NCI-H2107 (cell line): ENCODE measurements at places on chromosomes 7 and 10.

DNA sequence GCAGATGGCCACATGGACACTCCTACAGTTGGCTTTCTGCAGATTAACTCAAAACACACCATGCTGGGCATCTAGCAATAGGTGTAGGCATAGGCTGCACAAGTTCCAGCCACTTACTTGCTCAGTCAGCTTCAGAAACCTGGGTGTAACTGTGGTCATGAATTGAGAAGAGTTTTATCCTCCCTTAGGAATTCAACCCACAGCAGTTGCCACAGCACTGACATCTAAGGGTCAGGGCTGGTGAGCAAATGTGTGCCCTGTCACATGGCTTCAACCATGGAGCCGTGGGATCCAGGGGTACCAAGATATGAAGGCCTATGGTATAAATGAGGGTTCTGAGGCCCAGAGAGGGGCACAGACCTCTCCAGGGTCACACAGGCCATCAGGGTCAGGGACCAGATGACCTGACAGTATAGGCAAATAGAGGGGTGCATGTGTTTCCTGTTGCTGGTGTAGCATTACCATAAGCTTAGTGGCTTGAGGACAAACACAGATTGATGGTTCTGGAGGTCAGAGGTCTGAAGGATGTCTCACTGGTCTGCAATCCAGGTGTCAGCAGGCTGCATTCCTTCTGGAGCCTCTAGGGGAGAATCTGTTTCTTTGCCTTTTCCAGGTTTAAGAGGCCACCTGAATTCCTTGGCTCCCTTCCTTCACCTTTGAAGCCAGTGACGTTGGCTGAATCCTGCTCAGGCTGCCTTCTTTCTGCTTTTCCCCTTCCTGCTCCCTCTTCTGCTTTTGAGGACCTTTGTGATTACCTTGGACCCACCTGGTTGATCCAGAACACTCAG, 24.1 kb downstream of the MINDY4 start:
- DNase-seq, result no peak

- DNase-seq, result no peak
Observed at GRCh38 chr7:2870471-2870931, 26.4 kb upstream of the GNA12 start.

- no peak for DNase-seq
Observed at GRCh38 chr7:7582596-7582995, 15.9 kb downstream of the MIOS start.

DNA sequence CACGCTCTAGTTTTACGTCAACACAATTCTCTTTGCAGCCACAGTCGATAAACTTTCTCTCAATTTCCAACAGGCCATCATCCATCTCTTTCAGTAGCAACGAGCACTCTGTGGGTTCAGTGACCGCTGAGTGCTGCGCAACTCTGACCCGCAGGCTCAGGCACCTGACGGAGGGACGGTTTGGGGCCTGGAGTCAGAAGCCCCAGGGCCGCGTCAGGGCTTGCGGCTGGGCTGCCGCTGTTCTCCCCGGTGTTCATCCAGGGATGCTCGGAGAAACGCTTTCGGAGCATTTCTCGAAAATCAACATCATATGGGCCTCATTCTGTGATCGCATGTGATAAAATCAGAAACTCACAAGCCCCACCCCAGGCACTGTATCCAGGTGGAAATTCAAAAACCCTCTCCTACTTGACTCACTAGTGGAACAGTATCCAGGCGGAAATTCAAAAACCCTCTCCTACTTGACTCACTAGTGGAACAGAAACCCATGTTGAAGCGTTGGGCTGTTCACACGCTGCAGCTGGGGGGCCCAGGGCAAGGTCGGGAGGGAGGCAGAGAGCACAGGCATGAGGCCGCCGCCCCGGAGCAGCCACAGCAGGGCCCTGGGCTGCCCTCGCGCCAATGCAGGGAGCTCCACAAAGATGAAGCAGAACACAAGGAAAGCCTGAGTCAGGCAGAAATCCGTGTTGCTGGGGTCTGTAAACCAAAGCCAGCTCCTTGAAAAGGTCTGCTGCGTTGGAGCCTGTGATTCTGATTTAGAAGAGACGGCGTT, 73.3 kb upstream of the NKX6-2 start:
- no peak for DNase-seq

DNA sequence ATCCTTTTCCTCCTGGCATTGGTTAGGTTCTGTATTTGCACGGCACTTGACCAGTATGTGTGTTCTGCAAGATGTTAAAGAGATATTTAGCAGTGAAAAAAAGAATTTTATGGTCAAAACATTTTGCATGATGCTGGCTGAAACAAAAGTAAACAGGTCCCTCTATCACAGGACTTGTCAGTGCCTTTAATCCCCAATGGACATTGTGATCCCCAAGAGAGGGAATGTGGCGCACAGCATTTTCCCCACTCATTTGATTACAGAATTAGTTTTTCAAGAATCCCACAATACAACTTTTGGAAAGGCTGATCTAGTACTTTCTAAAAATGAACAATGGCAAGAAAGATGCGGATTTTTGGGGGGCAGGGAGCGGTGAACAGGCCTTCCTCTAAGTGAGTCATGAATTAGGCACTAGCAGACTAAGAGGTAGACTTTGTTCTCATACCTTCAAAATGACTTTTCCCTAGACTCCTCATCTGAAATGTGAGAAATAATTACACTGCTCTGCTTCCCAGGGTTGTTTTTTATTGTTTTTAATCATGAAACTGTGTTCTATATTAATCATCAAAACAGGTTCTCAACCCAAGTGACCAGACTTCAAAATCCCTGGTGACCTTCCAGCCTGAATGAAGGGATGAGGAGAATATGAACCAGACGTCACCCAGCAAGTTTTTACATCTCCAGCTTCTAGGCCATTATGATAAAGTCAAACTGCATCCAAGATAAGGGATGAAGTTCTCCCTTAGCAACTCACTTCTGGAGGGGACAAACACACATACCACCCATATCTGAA, 8.6 kb downstream of the FBXW4 start:
- DNase-seq, result no peak

DNA sequence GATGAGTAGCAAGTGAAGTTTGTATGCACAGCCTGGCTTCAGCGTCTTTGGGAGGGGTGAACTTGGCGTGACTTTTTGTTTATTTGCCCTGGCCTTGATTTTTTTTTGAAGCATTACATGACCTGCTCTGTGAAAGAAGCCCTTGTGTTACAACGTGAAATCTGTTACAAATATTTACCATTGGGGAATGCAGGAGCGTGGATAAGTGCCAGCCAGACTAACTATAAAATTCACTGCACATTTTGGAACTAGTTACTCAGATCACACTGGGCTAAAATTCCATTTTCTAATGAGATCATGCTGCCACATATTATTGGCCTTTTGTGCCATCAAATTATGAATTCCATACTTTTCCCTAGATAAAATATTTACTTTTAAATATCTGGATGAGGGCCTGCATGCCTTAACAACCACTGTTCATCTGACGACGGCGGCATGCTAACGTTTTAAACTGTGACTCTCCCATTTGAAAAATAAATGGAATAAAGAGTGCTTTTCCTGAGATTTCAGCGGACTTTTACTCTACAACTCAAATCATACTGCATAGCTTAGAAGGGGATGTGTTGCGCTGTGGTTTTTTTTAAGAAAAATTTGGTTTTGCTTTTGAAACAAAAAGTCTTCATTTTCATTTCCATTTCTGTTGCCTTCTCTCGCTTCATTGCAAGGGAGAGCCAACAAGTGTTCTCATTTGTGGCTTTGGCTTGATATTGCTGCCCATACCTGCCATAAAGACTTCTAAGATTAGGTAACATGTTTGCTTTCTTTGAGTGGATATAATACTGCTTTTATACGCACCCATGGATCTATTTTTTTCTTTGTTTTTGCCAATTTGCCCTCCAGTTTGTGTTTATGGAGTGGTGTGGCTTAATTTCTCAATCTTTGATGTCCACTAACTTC, 352.2 kb downstream of the TFEC start:
- no peak for DNase-seq

DNA sequence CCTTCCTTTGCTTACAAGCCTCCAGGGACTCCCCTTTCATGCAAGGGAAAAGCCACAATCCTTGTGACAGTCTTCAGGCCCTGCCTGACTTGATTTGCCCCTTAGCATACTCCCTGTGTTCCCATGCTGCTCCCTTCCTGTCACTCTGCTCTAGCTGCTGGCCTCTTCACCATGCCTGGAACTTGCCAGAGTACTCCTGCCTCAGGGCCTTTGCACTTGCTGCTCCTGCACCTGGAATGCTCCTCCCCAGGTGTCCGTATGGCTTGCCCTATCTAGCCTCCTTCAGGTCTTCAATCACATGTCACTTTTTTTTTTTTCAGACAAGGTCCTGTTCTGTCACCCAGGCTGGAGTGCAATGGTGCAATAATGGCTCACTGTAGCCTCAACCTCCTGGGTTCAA, 22.8 kb upstream of the GOLGA7B start:
- no peak for DNase-seq

DNA sequence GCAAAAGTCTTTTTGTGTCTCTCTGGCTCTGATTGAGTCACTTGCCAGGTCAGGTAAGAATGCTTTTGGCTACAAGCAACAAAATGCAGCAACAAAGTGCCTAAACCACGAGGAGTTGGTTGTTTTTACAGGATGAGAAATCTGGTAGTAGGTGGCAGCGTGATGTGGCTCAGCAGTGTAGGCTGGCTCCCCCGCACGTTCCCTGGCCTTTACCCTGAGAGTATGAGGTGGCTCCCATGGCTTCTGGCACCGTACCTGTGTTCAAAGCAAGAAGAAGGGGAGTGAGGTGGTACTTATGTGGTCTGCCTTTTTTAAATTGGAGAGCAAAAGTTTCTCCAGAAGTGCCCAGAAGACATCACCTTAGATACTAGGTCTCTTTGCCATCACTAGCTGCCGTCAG, 11.7 kb downstream of the PRKRIP1 start:
- DNase-seq, result no peak

DNA sequence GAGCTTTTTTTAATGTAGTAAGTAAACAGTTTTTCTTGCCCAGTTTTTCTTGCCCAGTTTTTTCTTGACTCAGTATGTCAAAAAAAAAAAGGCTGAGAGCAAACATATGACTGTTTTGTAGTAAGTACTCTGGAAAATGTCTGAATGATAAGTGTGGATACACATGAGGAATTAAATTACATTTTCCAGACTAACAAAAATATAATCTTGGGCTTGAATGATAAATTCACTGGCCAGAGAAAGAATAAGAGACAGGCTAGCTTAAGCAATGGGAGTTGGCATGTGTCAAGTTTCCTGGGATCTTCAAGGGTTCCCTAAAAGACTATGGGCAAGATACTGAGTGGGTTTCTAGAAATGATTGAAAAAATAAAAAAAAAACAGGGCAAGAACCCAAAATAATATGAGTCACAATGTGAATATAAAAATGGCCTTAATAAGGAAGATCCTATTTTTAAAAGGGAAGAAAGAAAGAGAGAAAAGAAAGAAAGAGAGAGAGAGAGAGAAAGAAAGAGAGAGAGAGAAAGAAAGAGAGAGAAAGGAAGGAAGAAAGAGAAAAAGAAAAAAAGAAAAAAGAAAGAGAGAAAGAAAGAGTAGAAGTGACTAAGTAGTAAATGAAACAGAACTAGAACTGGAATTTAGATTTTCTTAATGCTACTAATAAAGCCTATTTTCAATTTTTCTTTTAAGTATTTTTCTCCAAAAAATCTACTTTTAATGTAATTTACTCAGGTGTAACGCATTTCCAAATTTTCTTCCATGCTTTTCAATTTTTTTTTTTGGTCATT, 60.2 kb downstream of the TFPI2 start:
- no peak for DNase-seq

DNA sequence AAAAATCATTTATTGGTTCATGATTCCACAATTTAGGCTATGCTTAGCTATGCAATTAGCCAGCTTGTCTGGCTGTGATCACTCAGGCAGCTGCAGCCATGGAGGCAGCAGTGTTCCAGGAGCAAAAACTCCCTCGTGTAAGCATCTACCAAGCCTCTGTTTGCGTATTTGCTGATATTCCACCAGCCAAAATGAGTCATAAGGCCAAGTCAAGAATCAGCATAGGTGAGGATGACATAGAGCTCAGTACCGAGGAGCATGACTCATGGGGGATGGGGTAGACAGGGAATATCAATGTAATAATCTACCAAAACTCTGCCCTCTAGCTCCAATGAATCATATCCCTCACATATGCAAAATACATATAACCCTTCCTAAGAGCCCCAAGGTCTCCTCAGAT, 63.3 kb downstream of the IMMP2L start:
- DNase-seq, result no peak

DNA sequence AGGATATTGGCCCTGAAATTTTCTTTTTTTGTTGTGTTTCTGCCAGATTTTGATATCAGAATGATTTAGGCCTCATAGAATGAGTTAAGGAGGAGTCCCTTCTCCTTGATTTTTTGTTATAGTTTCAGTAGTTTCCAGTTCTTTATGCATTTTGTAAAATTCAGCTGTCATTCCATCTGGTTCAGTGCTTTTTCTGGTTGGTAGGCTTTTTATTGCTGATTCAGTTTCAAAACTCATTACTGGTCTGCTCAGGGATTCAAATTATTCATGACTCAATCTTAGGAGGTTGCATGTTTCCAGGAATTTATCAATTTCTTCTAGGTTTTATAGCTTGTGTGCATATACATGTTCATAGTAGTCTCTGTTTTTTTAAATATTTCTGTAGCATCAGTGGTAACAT, 10.1 kb upstream of the TMEM196 start:
- DNase-seq, result no peak

GRCh38 chr7:4519819-4520520, 162.1 kb upstream of the FOXK1 start:
- DNase-seq, result no peak

GRCh38 chr10:7611909-7612308, 54.9 kb downstream of the ITIH5 start:
- DNase-seq, result no peak

GRCh38 chr10:24418532-24418931, 209.6 kb downstream of the KIAA1217 start:
- no peak for DNase-seq

DNA sequence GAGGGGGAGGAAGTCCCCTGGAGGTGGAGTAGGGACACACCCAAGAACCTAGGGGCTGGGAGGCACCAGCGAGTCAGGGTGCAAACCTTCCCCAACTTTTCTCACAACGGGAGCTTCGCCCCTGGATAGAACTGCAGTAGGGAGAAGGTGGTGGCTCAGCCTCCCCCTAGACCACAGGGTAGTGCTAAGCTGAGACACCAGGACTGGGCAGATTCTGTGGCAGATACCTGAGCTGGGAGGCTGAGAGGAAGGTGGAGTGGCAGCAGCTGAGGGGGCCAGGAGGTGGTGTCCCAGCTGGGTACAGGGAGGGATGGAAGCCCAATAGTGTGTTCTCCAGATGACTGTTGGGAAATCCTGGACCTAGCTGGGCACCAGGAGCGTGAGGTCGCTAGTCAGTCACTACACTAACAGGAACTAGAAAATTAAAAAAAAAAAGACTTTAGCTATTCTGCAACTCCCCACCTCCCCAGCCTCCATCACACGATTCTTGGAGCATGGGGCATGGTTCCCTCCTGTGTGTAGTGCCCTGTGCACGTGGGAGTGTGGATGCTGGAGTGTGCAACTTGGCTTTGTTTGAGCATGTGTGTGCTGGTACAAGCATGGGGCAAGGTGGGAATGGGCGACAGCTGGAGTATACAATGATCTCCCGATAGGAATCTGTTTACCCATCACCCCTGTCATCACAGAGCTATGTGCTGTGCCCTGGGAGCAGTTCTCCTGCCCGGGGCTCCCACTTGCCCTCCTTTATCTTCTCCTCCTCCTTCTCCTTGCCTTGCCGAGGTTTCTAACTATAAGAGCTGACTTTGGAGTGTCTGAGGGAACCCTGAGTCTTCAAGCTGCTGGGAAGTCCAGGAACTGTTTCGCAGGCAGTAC, 8.8 kb upstream of the TRPV6 start:
- DNase-seq, result no peak
